ENCODE measurements at places on chromosomes 13 and 19.

DNA sequence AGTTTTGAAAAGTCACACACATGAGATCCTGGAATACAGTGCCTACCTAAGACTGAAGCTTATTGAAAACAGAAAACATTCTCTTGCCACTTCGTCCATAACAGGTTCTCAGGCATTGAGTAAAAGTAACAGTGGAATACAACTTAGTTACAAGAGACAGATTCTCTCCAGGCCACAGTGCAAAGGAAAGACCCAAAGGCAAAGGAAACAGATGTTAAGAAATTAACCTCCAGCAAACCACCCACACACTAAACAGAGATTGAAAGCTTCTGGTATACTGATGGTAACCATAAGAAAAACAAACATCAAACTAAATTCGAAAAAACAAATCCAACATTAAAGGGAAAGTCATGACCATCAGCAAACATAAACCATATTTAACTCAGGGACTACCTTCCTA is 914.7 kb downstream of the SLITRK5 start:
- DNase-seq = no peak

DNA sequence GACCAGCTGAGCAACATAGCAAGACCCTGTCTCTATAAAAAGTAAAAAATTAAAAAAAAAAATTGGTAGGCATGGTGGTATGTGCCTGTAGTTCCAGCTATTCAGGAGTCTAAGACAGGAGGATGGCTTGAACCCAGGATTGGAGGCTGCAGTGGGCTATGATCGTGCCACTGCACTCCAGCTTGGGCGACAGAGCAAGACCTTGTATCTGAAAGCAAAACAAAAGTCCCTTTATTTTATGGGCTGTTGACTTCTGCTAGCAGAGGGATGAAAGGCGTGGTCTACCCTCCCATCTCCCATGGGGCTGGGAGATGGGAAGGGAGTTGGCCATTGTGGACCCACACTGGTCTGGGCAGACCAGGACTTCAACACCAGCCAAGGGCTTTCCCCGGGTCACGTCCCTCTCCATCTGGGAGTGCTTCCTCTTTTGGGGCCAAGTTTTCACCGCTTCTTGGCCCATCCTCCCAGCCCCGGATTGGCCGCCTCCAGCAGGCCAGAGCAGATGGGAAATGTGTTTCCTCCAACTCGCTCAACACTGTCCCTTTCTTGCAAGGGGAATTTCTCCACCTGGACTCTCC is 2.2 kb upstream of the TNFSF9 start:
- DNase-seq = no peak

- DNase-seq = no peak
Observed at GRCh38 chr13:39321574-39321973, 281.4 kb downstream of the LHFPL6 start.

GRCh38 chr13:104024416-104025170 is 958.4 kb upstream of the SLC10A2 start:
- DNase-seq = no peak

DNA sequence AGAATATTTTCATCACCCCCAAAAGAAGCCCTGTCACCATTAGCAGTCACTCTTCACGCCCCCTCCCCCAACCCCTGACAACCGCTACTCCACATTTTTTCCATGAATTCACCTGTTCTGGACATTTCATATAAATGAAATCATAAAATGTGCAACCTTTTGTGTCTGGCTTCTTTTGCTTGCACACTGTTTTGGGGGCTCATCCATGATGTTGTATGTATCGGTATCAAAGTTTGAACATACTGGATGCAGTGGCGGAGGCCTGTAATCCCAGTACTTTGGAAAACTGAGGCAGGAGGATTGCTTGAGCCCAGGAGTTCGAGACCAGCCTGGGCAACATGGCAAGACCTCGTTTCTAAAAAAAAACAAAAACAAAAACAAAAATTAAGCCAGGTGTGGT is 7.2 kb downstream of the GADD45B start:
- DNase-seq = no peak

DNA sequence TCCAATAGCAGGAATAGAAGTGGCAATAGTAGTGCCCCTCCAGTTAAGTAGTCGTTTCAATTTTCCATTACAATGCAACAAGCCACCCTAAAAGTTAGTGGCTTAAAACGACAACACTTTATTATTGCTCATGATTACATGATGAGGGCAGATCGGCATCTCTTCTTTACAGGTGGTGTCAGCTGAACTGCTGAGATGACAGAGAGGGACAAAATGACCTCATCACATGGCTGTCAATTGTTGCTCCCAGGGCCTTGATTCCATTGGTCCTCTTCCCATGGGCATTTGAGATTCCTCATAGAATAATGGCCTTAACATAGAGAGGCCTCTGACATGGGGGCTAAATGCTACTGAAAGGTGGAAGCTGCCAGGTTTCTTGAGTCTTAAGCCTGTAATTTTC is 679.8 kb upstream of the KLHL1 start:
- DNase-seq = no peak

GRCh38 chr19:10829967-10830366 is 6.0 kb downstream of the TMED1 start:
- DNase-seq = no peak

GRCh38 chr19:12766051-12766521 is 9.3 kb downstream of the HOOK2 start:
- peak; percentile 73 for DNase-seq

DNA sequence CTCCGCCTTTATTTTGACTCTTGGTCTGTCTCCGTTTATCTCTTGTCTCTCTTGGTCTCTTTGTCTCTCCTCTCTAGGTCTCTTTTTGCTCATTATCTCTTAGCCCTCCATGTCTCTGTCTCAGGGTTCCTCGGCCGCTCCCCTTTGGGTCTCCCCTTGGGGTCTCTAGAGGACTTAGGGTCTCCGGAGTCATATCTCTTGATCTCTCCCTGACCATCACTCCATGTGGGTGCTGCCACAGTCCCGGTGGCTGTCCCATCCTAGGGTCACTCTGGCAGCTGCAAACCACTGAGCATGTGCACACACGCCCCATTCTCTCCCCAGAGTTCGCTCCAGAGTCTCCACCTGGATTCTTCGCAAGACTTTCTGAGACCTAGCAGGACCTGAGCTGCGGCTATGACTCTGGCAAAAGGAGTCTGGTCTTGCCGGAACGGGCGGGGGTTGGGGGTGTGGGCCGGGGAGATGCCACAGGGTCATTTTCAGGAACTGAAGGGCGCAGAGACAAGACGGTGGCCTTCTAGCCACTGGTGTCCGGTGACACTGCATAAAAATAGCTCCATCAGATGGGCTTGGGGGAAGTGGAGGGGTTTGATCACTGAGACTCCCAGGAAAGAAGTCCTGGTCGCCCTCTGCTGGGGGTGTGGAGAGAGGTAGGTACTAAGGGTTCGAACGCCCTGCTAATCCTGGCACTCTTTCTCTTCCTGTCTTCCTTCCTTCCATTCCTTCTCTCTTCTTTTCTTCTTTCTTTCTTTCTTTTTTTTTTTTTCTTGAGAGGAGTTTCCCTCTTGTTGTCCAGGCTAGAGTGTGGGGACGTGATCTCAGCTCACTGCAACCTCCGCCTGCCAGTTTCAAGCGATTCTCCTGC is 1.2 kb upstream of the KCNA7 start:
- no peak for DNase-seq

DNA sequence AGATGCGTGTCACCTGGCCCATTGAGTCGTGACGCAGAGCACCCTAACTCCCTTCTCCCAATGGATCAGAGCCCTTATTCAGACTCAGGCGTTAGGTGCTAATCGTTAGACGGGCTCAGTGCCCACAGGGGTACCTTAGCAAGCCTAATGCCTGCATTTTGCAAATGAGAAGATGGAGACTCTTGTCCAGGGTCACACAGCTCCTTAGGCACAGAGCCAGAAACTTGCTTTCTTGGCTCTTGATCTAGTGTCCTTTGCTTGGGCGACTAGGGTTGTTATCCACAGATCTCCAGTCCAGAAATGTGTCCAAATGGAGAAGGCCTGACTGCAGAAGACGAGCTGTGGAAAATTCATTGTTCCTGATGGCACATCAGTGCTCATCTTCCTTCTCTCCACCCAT is 85.1 kb downstream of the C13orf42 start:
- no peak for DNase-seq

DNA sequence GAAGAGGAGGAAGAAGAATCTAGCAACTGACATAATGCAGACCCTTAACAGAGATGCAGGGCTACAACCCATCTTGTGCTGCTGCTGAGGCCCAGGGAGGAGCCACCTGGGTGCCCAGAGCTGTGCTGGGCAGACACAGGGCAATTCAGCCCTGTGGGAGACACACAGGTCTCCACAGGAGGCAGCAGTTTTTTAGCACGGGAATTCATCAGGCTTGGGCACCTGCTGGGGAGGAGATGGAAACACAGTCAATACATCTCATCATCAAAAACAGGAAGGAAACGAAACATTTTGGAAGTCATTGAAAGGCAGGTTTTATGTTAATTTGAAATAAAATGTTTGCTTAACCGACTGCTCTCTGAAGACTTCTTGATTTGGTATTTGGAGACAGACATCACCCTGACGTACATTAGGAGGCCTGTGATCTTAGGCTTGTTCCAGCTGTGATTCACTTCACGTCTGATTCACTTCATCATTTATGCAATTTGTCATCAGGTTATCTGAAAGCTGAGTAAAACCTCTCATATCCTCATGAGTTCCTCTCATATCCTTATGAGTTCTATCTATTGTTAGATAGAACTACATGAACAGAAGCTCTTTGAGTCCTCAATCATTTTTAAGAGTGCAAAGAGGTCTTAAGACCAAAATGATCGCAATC is 77.4 kb downstream of the CYSLTR2 start:
- DNase-seq = no peak

DNA sequence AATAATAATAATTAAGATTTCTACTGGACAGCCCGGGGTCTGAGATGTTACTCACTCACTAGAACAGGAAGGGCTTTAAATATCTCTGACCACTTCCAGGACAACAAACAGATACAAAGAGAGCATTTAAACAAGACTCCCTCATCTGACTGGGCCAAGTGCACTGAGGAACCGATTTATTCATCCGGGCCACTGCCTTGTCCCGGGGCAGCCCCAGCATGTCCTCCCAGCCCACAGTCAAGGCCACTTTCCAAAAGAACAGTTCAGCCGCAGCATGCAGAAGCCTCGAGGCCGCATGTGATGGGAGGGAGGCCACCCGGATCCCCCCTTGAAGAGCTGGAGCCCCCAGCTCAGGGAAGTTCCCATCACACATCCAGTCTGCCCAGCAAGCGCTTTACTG is 30.5 kb downstream of the MLLT1 start:
- no peak for DNase-seq

Measured in stimulated activated CD4-positive, alpha-beta T cell treated with anti-CD3 and anti-CD28 coated beads, Interleukin-12 subunit alpha, Interleukin-12 subunit beta, amount 100 ng/mL, for 4 hours (primary cell).